ENCODE measurements at places on chromosomes 1 and 21.

DNA sequence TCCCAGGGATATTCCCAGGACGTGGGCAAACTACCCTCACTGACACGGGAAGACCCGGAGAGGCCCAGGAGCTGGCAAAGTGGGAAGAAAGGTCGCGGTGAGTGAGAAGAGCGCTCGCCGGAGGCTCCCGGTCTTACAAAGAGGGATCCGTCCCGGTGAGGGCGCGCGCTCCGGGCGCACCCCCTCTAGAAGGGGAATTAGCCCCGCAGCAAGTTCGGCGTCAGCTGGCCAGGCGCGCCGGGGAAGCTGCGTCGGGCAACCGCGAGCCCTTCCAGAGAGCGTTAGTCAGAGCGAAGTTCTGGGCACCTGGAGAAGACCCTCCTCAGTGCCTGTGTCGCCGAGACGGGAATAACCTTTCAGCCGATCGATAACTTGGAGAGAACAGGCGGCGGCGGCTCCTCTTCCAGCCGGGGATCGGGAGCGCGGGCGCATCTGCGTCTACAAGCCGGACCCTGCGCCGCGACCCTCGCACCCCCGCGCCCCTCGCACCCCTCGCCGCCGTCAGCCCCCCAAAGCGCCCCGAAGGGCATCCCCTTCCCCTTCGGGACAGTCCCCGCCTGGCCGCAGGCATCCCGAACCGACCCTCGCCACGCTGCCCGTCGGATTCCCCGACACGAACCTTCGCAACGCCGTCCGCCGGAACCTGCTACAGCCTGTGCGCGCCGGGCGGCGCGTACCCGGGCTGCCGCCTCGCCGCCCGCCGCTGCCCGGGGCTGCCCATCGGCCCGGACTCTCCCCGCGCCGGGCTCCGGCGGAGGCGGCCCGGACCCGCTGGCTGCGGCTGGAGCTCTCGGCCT is 485 bp downstream of the SIPA1L2 start:
- peak; percentile 31 for DNase-seq

- peak; percentile 91 for DNase-seq
These were observed 2.2 kb upstream of the RUNX3 start for GRCh38 chr1:24932284-24932683.

GRCh38 chr1:42676534-42677087 is 5.6 kb upstream of the YBX1 start:
- no peak for DNase-seq

- no peak for DNase-seq
These were observed 82.5 kb downstream of the PDE9A start for GRCh38 chr21:42735944-42736343.

DNA sequence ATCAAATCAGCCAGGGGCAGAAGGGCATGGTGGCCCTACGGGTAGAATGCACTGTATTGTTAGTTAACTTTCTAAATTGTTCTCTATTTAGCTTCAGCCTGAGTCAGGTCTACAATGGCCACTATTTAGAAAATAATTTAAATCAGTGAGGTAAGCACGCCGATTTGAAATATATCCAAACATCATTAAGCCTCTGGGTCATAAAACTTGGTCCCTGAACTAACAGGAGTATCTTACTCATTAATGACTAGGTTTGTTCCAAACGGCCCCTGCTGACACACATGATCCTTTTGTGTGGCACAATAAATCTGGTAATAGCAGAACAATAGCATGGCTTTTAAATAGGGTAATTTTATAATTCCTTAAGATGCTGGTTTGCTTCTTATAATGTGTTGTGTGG is 48.4 kb downstream of the STX6 start:
- DNase-seq, result no peak

DNA sequence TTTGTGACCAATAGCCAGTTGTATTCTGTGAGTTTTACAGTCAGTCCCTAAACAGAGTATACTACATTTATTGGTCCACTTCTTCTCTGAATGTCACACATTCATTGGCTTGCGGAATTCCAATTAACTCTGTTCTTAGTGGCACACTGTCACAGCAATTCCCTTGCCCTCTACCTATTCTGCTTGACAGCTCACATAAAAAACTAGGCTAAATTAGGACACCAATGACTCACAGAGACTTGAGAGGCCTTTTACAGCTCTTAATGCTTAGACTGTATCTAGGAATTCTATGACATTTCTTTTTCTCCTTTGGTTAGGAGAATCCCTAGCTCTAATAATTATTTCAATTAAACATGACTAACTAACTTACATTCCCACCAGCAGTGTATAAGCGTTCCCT is 104.1 kb downstream of the NEGR1 start:
- DNase-seq, result no peak

GRCh38 chr1:221069178-221069903 is 190.1 kb downstream of the HLX start:
- no peak for DNase-seq

DNA sequence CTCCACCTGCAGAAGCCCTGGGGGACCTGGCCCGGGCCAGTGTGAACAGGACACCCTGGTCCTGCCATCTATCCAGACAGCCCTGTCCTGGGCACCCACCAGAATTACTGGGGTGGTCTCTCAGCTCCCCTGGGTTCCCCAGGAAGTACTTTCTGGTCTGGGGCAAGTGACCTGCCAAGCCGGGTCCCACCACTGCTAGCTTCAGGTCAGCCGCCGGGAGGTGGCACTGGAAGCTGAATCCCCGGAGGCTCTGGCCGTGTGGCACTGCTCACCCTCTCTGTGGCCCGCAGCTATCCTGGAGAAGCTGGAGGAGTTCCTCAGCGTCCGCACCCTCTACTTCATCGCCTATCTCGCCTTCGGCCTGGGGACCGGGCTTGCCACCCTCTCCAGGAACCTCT is 21.3 kb downstream of the SLC45A1 start:
- DNase-seq, result no peak

DNA sequence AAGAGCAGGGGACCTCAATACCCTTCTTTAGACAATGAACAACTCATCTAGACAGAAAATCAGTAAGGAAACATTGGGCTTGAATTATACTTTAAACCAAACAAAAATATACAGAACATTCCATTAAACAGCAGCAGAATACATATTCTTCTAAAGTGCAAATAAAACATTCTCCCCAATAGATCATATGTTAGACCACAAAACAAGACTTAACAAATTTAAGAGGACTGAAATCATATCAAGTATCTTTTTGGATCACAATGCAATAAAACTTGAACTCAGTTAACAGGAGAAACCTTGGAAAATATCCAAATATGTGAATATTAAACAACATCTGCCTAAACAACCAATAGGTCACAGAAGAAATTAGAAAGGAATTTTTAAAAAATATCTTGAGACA is 47.7 kb upstream of the HP1BP3 start:
- no peak for DNase-seq

- no peak for DNase-seq
These were observed 26.0 kb upstream of the CDCA8 start for GRCh38 chr1:37666241-37666867.

All from AG20443 (cell line).